ENCODE measurements at places on chromosomes 1 and 21.
A peak's percentile ranks its signal among the peaks of the same experiment; 100 is the strongest.

- no peak for DNase-seq
Measured at GRCh38 chr1:40305871-40306270, 11.2 kb downstream of the COL9A2 start.

DNA sequence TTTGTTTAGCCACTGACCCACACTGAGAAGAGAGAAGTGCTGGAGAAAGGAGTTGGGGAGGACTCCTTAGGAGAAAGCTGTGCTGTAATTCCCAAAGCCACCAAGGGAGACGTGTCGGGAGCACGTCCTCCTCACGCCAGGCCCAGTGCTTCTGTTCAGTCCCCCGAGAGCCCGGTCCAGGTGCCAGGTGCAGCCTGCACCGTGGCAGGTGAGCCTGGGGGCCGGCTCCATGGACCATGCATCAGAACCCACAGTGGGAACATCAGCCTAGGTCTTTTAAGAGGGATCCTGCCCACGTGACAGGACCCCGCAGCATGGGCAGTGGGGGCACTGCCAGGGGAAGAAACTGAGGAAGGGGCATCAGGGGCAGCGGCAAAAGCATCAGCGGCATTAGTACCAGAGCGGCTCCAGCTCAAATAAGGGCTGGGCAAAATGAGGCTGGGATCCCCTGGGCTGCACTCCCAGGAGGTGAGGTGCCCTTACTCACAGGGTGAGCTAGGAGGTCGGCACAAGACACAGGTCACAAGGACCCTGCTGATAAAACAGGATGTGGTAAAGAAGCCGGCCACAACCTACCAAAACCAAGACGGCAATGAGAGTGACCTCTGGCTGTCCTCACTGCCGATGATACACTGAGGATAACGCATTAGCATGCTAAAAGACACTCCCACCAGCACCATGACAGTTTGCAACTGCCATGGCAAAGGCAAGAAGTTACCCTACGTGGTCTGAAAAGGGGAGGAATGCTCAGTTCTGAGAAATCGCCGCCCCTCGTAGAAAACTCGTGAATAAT, 24.6 kb upstream of the PRDM15 start:
- DNase-seq, result no peak

DNA sequence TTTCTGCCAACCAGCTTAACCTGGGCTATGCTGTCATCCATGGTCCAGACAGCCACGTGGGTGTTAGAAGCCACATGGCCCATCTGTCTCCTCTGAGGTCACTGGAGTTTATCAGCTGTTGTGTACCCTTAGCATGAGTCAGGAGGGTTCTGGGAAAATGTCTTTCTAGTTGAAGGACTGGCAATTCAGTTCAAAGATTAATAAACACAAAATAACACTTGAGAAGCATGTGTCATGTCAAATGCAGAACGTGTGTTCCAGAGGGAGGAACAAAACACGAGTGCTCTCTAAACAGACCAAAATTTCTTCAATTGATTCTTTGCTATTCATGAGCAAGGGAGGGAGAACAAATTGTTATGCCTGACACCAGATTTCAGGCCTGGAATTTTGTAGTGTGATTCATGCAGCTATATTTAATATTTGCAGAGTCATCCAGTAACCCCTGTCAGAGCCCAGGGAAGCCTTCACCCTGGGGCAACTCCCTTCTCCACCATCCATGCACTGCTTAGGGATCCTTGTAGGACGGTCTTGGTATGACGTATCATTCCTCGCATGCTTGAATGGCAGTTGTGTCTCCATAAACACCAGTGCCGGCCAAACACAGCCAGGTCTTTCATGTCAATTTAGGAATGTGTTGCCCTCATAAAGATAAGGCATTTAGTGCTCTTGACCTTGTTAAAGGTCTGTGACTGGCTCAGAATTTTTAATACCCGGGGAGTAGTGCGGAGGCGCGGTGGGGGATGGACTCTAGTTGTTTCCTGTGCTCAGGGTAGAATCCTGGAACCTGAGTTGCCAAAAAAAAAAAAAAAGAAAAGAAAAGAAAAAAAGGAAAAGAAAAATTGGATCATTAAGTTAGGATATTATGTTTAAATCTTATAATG, 27.7 kb upstream of the DYRK1A start:
- no peak for DNase-seq

DNA sequence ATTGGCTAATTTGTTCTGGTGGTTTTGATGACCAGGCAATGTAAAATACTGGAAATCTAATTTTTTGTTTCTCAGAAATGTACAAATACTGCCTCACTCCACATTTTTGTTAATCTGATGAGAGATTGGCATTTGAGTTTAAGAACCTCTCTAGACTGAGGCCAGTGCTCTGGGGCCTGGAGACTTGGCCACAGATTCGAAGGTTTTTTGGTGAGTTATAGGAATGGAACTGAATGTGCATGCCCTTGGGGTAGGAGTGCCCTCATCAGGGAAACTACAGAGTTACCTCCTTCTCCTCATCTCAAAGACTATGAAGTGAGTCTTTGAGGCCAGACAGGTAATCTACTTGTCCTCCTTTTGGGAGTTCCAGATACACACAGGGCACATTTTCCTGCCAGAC, 347.9 kb downstream of the LTN1 start:
- DNase-seq, result no peak

GRCh38 chr1:218262259-218262658, 22.8 kb upstream of the RRP15 start:
- DNase-seq, result no peak

GRCh38 chr1:201450721-201451291, 18.2 kb downstream of the PHLDA3 start:
- DNase-seq, result no peak

GRCh38 chr1:29901624-29902325, 665.5 kb downstream of the PTPRU start:
- no peak for DNase-seq

GRCh38 chr1:217342105-217342504, 288.8 kb downstream of the GPATCH2 start:
- DNase-seq, result no peak

DNA sequence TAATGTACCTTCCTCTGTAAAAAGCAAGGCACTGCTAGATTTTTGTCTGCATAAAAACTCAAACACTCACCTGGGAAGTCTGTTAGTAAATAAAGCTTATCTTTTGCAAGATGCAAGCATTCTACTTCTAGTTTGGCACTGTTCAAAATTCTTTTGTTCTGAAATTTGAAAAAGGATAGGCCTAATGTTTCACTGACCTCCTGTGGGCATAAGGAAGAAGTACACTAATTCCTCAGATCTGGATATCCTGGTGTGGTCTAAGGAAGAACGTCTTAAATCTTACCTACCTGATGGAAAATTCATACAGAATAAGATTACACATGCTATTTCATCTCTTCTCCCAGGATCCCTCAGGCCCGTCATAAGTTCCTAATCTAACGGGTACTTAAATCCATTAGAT, 93.5 kb upstream of the CAMK1G start:
- no peak for DNase-seq

DNA sequence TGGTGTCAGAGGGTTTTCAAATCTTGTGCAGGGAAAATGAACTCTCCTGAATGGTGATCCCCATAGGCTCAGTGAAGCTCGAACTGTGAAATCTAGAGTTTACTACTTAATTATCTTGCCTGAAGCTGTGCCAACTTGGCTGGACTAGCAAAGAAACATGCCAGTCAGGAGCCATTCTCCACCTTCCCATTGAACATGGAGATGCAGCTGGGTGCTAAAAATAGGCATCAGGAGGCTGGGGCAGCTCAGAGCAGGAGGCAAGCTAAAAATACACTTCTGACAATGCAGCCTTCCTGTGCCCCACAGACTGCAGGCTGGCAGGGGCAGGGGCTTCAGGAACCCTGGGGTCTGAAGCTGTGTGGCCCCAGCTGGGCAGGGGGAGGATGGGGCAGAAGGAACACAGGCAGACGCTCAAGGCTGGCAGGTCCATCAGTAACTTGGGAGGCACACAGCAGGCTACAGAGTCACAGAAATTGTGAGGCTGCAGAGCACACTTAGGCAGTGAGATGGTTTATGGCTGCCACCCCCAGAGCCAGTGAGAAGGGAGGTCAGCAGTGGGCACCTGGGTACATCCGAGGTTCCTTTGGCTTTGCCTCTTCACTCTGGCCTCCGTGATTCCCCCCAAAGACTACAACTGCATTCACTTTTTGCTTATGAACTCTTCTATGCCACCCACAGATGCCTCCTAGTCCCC, 155.4 kb upstream of the KCND3 start:
- no peak for DNase-seq

- no peak for DNase-seq
Measured at GRCh38 chr1:152656459-152656858, 6.7 kb upstream of the LCE2D start.

DNA sequence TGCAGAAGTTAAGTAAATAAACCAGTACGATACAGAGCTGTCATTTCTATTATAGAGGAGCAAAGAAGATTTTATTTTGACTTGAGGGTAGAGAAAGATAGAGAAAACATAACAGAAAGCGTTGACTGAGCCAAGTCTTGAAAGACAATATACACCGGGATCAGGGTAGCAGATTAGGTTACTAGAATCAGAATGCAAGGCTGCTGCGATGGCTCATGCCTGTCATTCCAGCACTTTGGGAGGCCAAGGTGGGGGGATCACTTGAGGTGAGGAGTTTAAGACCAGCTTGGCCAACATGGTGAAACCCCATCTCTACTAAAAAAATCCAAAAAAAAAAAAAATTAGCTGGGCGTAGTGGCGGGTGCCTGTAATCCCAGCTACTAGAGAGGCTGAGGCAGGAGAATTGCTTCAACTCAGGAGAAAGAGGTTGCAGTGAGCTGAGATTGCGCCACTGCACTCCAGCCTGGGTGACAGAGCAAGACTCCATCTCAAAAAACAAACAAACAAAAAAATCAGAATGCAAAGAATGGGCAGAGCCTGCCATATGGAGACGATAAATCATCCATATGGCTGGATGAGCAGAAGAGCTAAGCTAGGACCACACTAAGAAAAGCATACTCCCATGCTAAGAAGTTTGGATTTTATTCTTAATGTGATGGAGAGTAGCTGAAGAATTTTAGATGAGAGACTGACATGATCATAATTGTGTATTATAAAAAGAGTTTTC, 9.9 kb upstream of the ABCD3 start:
- no peak for DNase-seq

GRCh38 chr1:31428436-31429221, 15.6 kb downstream of the SERINC2 start:
- DNase-seq, result no peak

DNA sequence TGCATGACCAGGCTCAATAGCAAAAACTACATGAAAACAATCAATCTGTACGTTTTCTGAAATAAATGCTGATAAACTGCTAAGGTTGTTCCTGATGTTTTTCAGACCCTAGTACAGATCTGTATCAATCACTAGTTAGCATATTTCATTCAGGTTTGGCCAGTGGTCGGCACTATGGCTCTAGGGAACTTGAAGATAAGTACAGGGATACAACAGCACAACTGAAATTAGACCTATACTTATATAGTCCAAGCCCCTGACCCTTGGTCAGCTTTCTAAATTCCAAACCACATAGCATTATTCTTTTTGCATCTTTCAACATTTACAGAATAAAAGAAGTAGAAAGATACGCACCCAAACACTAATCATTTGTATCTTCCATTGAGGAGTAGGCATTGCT, 142.7 kb downstream of the PLPPR4 start:
- DNase-seq, result no peak

- no peak for DNase-seq
Measured at GRCh38 chr1:26863685-26864077, 732 bp downstream of the SFN start.

DNA sequence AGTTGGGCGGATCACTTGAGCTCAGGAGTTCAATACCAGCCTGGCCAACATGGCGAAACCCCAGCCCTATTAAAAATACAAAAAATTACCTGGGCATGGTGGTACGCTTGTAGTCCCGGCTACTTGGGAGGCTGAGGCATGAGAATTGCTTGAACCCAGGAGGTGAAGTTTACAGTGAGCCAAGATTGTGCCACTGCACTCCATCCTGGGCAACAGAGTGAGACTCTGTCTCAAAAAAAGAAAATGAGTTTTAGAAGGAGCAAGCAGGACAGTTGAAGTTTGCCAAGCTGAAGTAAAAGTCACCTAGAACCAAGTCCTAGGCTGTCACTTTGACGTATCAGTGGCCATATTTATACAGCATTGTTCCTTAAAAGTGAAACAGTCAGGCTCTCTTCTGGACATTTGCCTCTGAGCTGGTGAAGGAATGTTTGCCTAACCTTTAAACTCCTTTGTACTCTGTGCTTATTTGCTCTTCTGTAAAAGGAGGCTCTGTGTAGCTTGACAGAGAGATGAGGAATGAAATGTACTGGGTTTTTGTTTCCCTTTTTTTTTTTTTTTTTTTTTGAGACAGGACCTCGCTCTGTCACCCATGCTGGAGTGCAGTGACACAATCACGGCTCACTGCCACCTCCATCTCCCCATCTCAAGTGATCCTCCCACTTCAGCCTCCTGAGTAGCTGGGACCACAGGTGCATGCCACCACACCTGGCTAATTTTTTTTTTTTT, 2.8 kb downstream of the RAB4A start:
- DNase-seq, result no peak

DNA sequence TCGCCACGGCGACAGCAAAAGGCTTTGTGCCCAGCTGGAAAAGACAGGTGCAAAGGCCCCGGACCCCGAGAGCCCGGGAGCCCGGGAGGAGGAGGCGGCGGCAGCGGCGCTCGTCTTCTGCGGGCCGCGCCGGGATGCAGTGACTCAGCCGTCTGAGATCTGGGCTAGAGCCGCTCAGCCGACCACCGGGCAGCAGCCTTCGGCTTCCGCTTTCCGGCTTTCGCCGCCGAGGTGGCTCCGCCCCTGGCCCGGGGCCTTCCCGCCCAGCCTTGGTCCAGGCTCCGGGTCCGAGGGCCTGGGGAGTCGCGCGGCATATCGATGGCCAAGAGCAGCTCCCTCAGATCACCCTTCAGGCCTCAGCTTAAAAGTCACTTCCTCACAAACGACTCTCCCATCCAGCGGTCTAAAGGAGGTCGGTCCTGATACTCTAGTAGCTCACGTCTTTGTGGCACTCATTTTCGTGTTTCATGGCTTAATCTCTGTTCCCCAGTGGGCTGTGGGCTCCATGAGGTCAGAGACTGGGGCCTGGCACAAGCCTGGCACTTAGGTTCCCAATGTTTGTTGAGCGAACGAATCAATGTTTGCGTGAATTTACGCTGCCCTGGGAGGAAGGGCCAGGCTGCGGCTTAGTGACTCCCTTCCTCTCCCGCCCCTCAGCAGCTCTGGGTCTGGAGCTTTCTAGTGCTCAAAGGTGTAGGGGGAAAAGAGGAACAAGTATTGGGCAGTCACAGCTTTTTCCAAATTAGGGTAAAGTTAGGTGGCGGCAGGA, at the start of gene PHTF1:
TSS of gene PHTF1 (minus strand) at position 154 of the 769 bp plus-strand sequence. CDS start 783 bp downstream, outside the sequence.
- DNase-seq, result peak; percentile 57

GRCh38 chr1:183687546-183688304, 34.6 kb upstream of the APOBEC4 start:
- no peak for DNase-seq

DNA sequence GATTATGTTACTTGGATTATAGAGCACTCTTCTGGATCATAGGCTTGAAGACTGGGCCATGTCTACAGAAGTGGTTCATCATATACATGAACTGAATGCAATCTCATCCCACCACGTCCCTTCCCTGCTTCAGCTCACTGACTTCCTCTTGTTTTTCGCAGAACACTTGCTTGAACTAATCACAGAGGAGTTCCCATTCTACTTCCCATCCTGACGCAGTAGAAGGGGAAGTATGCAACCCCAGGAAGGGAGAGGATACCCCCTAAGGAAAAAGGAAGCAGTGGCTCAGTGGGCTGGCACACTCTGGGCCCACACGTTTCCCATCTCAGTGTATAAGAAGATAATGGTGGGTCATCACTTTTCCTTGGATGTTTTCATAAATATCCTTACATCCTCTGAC, 36.2 kb downstream of the CASQ2 start:
- no peak for DNase-seq

Measured in activated CD8-positive, alpha-beta memory T cell treated with anti-CD3 and anti-CD28 coated beads, Interleukin-2, amount 50 U/mL, for 4 hours (primary cell).